ENCODE measurements at places on chromosomes 5 and 9.

GRCh38 chr9:23322392-23322791 is 503.6 kb downstream of the ELAVL2 start:
- peak; percentile 4 for DNase-seq

DNA sequence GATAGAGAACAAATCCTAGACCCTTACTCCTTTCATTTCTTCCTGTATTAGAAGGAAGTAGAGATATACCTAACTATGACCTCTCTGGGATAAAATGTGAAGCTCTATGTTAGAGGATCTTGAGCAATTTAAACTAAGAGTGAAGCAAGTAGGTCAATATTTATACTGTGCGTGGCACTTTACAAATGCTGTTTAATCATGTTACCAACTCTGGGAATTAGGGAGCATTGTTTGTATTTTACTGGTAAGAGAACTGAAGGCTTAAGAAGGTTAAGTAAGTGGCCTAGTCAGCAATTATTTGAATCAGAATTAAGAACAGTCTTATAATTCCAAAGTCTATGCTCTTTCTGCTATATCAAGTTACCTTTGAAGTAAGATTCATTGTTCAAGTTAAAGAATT is 12.0 kb downstream of the TNC start:
- DNase-seq: no peak

GRCh38 chr9:18077941-18078678 is 395.8 kb upstream of the ADAMTSL1 start:
- DNase-seq: no peak

DNA sequence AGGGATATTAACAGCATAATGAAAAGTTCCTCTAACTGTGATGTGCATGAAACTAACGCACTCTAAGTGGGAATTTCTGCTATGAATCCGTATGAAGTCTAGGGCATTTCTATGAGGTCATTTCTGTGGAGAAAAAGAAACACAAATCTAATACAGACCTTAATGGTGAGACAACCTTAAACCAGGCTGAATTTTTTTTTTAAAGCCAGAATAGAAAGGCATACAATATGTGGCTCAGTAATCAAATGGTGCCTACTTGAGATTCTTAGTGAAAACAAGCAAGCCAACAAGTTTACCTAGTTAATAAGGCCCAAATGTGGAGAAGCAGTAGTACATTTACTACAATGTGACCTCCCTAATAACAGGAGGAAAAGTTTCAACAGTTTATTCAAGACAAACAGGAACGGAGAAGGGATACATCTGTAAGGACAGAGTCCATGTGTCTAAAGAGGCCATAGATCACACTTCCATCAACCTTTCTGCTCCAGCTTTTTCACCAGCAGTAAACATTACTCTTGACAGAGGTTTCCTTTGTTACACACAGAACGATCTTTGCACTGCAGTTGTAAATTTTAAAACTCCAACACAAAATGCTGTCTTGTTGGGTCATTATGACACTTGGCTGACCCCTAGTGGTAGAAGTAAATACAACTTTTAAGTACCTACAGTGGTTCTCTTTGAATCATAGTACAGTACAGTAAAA is 26.2 kb downstream of the CARNMT1 start:
- peak; percentile 81 for DNase-seq

DNA sequence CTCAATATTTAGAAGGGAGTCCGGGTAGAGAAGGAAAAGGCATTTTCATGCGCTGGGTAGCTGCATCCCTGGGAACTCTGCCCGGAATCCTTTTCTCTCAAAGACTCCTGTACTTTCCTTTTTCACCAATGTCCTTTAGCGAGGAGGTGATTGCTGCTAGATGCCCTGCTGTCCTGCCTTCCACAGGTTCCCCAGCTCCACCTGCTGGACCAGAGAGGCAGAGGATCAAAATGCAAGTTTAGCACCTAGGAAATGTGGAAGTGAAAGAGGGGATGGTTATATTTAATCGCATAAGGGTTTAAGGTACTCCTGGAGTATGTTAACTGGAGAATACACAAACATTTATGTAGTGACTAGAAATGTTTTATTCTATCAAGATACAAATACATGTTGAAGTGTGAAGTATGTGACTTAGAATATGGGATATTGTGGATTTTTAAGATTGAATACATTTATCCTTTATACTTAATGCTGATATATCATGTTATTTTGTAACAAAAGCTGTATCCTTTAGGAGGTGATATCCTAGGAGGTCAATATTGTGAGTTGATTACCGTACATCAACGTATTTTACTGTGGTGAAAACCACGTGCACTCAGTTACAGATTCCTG is 145.7 kb downstream of the ARHGAP26 start:
- peak; percentile 73 for DNase-seq

- DNase-seq: no peak
Measured at GRCh38 chr5:77777911-77778310, 1.8 kb upstream of the TBCA start.

- DNase-seq: no peak
Measured at GRCh38 chr5:89071941-89072331, 189.0 kb upstream of the MEF2C start.

- DNase-seq: no peak
Measured at GRCh38 chr5:151182524-151182900, 24.9 kb upstream of the ANXA6 start.

GRCh38 chr5:74579215-74579614 is 61.3 kb downstream of the ENC1 start:
- peak; percentile 73 for DNase-seq

- no peak for DNase-seq
Measured at GRCh38 chr9:127971357-127972235, 9.2 kb downstream of the EEIG1 start.

DNA sequence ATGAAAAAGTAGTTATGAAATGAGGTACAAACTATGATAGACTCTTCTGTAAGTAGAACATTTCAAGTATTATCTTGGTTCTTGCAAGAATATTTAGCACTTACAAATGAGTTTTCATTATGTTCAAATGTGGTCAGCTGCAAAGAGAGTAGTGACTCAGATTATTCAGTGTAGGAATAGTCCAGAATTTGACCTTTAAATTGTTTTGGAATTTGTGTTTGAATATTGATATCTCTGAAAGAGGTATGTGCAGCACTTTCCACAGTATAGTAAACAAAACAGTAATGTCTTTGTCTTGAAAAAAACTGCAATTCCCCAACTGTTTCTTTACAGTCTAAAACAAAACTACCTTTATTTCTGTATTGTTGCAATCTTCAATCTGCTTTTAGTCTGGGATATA is 56.1 kb downstream of the WDR70 start:
- no peak for DNase-seq

DNA sequence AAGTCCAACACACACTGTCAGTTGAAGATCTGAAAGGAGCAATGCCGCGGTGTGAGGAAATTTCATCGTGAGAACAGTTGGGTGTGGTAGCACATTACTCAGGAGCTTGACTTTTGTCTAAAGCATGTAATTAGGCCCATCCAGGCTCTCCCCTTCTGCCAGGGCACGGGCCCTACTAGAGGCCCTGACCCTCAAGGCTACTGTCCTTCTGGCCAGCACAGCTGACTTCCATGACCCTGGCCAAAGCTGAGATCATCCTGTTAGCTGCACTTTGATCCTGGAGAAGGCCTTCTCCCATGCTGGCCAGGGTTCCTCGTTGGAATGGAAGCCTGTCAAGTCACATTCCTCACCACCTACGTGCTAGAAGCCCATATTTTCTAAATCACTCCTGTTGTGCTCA is 77.8 kb upstream of the SLC1A3 start:
- no peak for DNase-seq

DNA sequence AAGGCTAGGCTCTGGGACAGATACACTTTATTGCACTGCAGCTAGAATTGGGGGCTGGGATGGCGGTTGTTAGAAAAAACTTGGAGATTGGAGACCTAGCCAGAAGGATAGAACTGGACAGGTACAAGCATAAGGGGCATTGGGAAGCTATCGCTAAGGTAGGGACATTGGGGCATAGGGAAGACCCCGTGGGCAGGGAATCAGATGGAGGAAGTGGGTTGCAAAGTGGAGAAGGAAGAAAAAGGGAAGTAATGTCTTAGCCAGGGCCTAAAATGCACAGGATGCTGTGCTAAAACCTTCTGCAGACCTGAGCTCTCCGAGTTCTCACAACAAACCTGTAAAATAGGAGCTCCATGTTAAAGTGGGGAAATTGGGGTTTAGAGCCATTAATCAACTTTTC is 178.2 kb downstream of the ZDHHC21 start:
- no peak for DNase-seq

GRCh38 chr9:75812141-75812540 is 78.3 kb upstream of the PCSK5 start:
- no peak for DNase-seq

DNA sequence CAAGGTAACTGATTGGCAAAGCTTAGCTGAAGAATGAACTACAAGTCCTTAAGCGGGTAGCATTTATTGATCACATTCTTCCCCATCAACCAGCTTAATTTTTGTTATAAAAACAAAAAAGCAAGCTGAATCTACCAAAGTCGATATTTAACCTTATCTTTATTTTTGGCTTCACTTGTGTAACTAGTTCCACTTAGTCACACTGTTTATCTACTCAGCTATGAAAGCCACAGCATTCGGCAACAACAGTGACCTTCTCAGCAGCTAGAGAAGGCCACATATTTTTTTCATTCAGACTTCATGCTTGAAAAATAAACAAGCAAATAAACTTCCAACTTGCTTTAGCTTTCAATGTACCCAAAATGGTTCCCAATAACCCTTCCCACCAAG is 69.4 kb downstream of the KLHL3 start:
- DNase-seq: no peak

DNA sequence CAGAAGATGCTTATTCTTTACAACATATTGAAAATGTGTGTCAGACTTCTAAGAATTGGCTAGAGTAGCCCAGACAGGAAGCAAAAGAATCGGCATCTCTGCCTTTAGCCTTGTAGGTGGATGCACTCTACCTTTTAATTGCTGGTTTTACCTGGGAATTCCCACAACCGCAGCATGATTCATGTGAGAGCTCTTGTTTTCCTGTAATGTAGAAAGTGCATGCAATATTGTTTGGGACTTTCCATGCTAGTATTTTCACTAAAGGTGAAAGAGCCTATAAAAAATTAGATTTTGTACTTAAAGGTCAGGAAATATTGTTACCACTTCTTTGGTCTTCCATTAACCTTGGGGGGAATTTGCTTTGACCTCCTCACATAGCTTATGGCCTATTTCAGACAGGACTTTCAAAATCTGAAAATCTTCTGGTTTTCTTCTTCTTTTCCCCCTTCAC is 89.8 kb downstream of the NTRK2 start:
- DNase-seq: peak; percentile 52

DNA sequence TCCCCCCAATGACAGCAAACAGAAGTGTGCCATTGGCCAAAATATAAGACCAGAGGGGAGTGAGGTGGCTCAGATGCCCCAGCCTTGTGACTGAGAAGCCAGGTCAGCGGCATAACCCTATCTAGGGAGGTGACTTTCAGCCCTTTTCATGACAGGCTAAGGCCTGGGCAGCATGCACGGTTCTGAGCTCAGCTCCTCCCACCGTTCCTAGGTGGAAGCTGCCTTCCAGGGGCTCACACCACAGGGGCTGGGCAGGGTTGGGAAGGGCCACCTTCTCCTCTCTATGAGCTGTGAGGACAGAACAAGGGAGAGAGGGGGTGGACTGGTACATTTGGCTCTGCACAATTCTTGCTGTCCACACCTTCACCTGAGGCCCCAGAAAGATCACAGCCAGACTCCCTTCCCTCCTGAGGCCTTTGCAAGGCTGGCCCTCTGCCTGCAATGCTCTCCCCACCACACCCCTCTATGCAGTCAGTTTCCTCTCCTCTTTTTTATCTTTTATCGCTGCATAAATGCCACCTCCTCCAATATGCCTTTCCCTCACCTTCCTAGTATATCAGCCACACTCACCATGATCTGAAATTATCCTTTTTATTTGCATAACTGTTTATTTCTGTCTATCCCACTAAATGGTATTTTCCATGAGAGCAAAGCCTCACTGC is 5.1 kb upstream of the EGR1 start:
- no peak for DNase-seq

- no peak for DNase-seq
Measured at GRCh38 chr5:39815711-39816110, 390.9 kb upstream of the DAB2 start.

GRCh38 chr5:44358421-44358820 is 30.8 kb downstream of the FGF10 start:
- no peak for DNase-seq

- no peak for DNase-seq
Measured at GRCh38 chr5:41151564-41151963, 61.8 kb downstream of the C6 start.

DNA sequence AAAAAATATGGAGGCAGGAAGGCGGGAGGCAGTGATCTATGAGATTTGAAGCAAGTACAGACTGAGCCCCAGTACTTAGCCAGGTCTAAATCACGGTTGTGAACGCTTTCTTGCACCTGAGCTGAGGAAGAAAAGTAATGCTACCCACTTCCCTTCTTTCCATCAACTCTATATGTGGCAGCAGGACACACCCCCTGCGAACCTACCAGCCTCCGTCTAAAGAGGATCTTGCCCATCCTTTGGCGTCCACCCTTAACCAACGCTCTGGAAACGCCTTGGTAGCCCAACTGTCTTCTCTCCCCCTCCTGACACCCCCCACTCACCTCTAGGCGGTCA is 545 bp downstream of the HMGCS1 start:
- DNase-seq: no peak

DNA sequence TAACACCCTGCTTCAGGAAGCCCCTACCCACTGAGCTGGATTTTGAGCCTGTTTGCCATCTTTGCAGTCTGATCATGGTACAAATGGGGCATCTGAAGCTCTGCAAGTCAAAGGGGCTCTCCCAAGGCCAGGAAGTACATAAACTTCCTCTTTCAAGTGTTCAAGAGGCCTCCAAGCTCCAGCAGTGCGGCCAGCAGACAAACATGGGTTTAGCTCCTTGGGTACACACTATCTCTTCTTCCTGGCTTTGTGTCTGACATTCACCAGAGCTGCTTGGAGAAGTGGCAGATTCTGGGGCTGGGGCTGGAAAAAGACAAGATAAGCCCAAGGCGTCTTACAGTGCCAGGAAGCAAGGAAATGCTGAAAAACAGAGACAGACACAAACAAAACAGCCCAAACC is 34.1 kb downstream of the LAMC3 start:
- DNase-seq: no peak

DNA sequence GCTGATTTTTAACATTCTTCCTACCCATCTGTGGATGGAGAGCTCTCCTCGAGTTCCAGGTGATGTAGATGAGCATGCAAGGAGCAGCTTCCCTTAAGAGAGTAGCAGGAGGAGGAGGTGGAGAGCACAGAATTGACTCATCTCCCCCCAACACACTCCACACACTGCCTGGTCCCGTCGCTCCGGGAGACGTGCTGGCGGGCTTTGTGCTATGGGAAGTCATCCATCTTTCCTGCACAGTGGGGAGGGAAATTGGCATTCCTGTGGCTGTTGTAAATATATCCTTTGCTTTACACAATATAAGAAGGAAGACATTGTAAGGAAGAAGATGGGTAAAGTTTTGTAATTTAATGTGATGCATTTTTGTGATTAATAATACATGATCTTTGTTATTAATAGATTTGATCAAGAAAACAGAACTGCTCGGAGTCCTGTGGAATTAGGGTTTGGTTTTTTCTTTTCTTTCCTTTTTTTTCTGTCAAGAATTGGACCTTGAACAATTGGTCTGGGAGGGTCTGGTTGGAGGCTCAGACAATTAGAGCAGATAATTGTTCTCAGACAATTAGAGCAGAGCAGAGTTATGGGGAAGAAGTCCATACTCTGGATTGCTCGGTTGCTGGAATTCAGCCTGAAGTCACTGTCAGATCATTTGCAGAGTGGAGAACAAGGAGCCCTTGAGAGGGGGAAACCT is 297.8 kb downstream of the GADD45G start:
- no peak for DNase-seq
